ENCODE measurements at places on chromosomes 13 and 19. TPM values are rescaled to one million over a fixed set of nuclear protein-coding genes. Genes with fewer than 3 reads are reported as not detected.

The ZNF181 gene
- total RNA-seq, result 18.9 TPM

DNA sequence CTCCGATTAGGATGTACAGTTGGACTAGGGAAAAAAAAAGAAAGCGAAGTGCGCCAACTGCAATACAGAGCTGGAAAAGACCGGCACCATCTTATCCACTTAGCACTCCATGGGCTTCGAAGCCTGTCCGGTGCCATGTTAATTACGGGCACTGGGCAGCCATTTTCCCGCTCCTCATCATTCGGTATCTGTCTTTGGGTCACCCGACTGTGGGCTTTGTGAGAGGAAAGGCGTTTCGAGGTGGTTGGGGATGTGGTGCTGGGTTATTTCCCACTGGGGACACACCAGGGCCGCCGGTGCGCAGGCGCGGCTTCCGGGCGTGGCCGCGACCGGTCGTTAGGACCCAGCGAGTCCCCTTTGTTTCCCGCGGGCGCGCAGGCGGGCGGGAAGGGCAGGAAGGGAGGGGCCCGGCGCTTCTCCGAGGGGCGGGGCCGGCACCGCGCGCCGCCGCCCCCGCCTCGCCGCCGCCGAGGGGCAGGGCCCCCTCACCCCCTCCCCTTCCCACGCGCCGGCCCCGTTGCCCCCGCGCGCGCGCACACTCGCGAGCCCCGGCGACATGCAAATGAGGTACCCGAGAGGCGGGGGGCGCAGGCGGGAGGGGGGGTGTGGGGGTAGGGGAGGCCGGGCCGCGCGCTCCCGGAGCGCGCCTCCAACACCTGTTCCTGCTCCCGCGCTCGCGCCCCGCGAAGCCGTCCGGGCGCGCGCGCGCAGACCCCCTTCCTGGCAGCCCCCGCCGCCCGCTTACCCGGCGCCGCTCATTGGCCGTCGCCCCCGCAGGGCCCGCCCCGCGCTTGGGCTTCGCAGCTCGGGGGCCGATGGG lies at the start of gene ZNF524:
Gene ZNF524, plus strand, starts transcription at position 447 of the 820 bp plus-strand sequence. CDS start 1,825 bp downstream, outside the sequence.
- peak within 1 kb of the TSS; percentile 94 for H3K27ac ChIP-seq
- no peaks in the 10 kb centered on the region for H3K27me3 ChIP-seq
- 0 out of 2 replicates have a peak, but pooled peaks cover 3% of the 10 kb centered on the region for H3K36me3 ChIP-seq
- DNase-seq, result peak; percentile 94
- peaks cover 18% of the 10 kb centered on the region for H3K4me1 ChIP-seq

DNA sequence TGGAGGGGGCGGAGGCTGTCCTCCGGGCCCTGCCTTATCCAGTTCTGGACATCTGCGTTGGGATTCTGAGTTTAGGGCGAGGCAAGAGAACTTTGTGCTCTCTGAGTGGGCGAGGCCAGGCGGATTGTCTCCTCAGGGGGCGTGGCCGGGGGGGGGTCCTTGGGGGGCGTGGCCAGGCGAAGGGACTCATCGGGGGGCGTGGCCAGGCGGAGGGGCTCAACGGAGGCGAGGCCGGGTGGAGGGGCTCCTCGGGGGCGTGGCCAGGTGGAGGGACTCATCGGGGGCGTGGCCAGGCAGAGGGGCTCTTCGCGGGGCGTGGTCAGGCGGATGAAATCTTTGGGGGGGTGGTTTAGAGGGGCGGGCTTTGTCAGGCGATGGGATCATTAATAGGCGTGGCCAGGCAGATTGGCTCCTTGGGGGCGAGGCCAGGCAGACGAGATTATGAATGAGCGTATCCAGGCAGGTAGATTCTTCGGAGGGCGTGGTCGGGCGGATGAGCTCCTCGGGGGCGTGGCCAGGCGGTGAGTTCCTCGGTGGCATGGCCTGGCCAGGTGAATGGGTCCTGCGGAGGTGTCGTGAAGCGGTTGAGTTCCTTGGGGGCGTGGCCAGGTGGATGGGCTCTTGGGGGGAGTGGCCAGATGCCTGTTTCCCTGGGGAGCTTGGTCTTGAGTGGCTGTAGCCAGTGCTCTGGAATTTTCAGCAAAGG lies 10.3 kb upstream of the CACNG7 start:
- peak; percentile 100 for DNase-seq
- H3K4me3 ChIP-seq, result peak overlapping the region; percentile 80
- H3K27ac ChIP-seq, result peak overlapping the region; percentile 78
- H3K36me3 ChIP-seq, result peaks cover 9% of the 10 kb centered on the region

GRCh38 chr13:90014038-90014437 lies 1333.4 kb upstream of the MIR17HG start:
- H3K4me1 ChIP-seq, result peaks cover 8% of the 10 kb centered on the region
- H3K36me3 ChIP-seq, result no peaks in the 10 kb centered on the region
- DNase-seq, result no peak
- no peak overlapping the region for H3K27ac ChIP-seq
- no peaks in the 10 kb centered on the region for H3K27me3 ChIP-seq

GRCh38 chr13:82672248-82672647 lies 1210.0 kb downstream of the SLITRK1 start:
- H3K36me3 ChIP-seq, result no peaks in the 10 kb centered on the region
- H3K27ac ChIP-seq, result no peak overlapping the region
- no peak overlapping the region for H3K4me3 ChIP-seq
- H3K4me1 ChIP-seq, result peaks cover 16% of the 10 kb centered on the region
- DNase-seq, result no peak

The ZNF444 gene
- 58.5 TPM for total RNA-seq

The RFPL4A gene
- not detected for total RNA-seq

- H3K4me3 ChIP-seq, result no peak overlapping the region
- no peaks in the 10 kb centered on the region for H3K4me1 ChIP-seq
- H3K36me3 ChIP-seq, result peaks cover 76% of the 10 kb centered on the region
- no peak overlapping the region for H3K27ac ChIP-seq
- no peak for DNase-seq
These were observed 31.8 kb downstream of the TPP2 start for GRCh38 chr13:102628559-102628958.

- no peak overlapping the region for H3K4me3 ChIP-seq
- DNase-seq, result no peak
- H3K4me1 ChIP-seq, result no peaks in the 10 kb centered on the region
- no peaks in the 10 kb centered on the region for H3K27me3 ChIP-seq
- H3K36me3 ChIP-seq, result no peaks in the 10 kb centered on the region
These were observed 139.3 kb downstream of the IRS2 start for GRCh38 chr13:109647053-109647452.

DNA sequence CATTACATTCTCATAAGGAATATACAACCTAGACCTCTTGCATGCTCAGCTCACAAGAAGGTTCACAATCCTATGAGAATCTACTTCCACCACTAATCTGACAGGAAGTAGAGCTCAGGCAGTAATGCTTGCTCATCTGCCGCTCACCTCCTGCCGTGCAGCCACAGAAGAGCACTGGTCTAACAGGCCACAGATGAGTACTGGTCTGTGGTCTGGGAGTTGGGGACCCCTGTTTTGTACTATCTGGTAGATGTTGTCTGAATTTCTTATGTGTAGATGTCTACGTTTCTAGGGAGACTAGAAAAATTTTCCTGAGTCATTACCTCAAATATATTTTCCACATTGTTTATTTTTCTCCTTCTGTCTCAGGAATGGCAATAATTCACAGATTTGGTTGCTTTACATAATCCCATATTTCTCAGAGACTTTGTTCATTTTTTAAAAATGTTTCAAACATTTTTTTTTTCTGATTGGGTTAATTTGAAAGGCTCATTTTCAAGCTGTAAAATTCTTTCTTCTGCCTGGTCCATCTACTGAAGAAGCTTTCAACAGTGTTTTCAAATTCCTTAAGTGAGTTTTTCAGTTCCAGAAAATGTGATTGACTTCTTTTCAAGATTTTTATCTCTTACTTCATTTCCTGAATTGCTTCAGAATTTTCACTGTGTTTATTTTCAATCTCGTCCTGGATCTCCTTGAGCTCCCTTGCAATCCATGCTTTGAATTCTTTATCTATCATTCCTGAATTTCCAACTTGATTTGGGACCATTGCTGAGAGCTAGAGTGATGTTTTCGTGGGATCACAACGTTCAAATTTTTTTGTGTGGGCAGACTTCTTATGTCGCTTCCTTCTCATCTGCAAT lies 1322.2 kb downstream of the PCDH9 start:
- no peaks in the 10 kb centered on the region for H3K4me1 ChIP-seq
- H3K4me3 ChIP-seq, result no peak overlapping the region
- no peak overlapping the region for H3K27ac ChIP-seq
- H3K27me3 ChIP-seq, result no peaks in the 10 kb centered on the region
- no peaks in the 10 kb centered on the region for H3K36me3 ChIP-seq

DNA sequence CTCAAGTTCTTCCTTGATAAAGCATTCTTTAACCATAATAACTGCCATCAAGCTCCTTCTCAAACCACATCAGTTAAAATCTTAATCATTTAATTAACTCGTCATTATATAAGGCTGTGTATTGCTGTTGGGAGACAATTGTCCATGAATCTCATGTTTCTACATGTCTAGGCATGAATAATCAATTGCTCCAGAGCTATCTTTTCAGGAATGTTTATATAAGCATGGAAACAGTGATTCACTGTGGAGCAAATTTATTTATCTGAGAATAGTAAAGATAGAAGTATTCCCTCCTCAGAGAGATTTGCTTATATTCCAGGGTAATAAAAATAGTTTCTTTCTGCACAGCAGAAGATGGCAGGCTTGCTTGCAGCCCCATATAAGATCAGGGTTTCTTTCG lies 71.1 kb downstream of the CBY2 start:
- no peak overlapping the region for H3K27ac ChIP-seq
- DNase-seq, result no peak
- no peak overlapping the region for H3K4me3 ChIP-seq
- no peaks in the 10 kb centered on the region for H3K27me3 ChIP-seq

- H3K4me1 ChIP-seq, result no peaks in the 10 kb centered on the region
- no peaks in the 10 kb centered on the region for H3K27me3 ChIP-seq
- H3K36me3 ChIP-seq, result no peaks in the 10 kb centered on the region
- no peak overlapping the region for H3K4me3 ChIP-seq
- no peak overlapping the region for H3K27ac ChIP-seq
These were observed 113.0 kb downstream of the UFM1 start for GRCh38 chr13:38462605-38463004.

All from GM23338 (cell line).